MM.1S (cell line): ENCODE measurements at places on chromosomes 2 and 18.

- H3K4me1 ChIP-seq, result no peaks in the 10 kb centered on the region
- no peak overlapping the region for H3K27ac ChIP-seq
- H3K36me3 ChIP-seq, result no peaks in the 10 kb centered on the region
Observed at GRCh38 chr2:104290566-104290891, 563.4 kb upstream of the POU3F3 start.

DNA sequence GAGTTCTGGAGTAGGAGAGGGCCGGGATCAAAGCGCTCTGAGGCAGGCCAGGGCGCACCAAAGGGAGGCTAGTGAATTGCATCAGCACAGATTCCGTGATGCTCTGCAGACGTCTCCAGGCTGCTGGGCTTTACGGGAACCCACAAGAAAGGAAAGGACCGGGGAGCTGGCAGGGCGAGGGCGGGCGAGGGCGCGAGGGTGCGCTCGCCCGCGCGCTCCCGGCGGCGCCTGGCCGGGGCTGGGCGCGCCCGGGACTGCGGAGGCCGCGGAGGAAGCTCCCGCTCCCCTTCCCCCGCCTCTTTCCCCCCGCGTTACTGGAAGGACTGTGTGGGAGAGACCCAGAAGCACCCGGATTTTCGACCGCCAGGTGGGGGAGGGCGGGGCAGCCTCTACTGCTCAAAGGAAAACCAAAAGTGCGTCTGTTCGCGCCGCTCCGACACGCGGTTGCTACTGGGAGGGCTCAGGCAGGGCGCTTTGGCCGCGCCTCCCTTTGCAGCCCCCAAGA is 2.4 kb upstream of the FOSL2 start:
- peak overlapping the region; percentile 98 for H3K27ac ChIP-seq
- H3K4me3 ChIP-seq, result peak overlapping the region; percentile 98
- DNase-seq, result peak; percentile 88
- no peaks in the 10 kb centered on the region for H3K36me3 ChIP-seq

- H3K36me3 ChIP-seq, result no peaks in the 10 kb centered on the region
- peak overlapping the region; percentile 65; the same call in 1 of the 2 replicates for H3K27ac ChIP-seq
- no peaks in the 10 kb centered on the region for H3K27me3 ChIP-seq
Observed at GRCh38 chr2:235439959-235440662, 53.7 kb upstream of the AGAP1 start.

DNA sequence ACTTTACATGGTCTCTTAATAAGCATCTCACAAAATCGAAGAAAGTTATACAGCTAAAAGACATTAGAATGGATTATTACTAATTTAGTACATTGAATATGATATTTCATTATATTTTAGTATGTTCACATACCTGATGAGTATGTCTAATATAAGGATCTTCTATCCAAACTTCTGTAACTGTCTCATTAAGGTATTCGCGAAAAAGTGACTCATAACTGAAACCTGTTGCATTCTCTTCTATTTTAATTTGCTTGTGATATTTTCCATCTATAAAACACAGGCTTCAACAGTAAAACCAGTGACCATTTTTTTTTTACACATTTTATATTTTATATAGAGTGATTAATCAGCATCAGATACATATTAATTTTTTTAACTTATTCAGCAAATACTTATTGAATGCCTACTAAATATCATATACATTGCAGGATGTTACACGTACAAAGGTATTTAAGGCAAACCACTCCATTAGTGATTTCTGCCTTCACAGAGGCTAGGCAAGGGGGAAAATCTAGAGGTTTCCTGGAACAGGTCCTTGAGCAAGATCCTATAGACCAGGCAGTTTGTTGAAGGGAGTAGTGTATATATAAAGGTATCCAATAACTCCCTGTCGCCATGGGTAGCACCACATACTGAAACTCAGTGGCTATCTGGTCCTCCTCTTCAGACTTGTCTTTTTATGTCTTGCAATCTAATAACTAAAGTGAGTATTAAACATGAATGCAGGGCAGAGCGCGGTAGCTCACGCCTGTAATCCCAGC is 9.3 kb downstream of the MITD1 start:
- no peak overlapping the region for H3K4me3 ChIP-seq
- peaks cover 2% of the 10 kb centered on the region; the same call in 1 of the 2 replicates for H3K36me3 ChIP-seq
- no peak for DNase-seq
- H3K27ac ChIP-seq, result no peak overlapping the region
- no peaks in the 10 kb centered on the region; the same call in 1 of the 2 replicates for H3K4me1 ChIP-seq

GRCh38 chr18:74498712-74499627 is 2.8 kb downstream of the CNDP2 start:
- peak; percentile 89 for DNase-seq
- peak overlapping the region; percentile 72 for H3K4me3 ChIP-seq
- H3K36me3 ChIP-seq, result peaks cover 5% of the 10 kb centered on the region
- H3K4me1 ChIP-seq, result peaks cover 25% of the 10 kb centered on the region
- no peaks in the 10 kb centered on the region for H3K27me3 ChIP-seq

GRCh38 chr2:44758591-44758990 is 182.9 kb upstream of the SIX3 start:
- peaks cover 10% of the 10 kb centered on the region; the same call in 1 of the 2 replicates for H3K4me1 ChIP-seq
- H3K27ac ChIP-seq, result no peak overlapping the region
- no peak overlapping the region for H3K4me3 ChIP-seq

DNA sequence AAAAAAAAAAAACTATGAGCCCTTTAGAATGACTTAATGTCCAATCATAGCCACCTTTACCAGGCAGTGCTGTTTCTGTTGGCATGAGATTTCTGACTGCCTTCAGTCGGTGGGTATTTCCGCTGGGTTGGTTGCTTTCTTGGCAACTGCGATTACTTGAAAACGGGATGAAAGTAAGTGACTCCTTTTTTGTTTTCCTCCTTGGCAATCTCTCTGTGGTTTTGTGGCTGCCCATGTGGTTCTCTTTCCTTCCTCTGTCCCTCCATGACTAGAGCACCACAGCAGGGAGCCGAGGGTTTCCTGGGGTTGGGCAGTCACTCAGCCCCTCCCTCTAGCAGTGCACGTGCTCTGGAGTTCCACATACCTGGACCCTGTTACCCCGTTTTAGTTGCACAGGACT is 112.1 kb downstream of the KLHL29 start:
- H3K27me3 ChIP-seq, result no peaks in the 10 kb centered on the region; the same call in 1 of the 2 replicates
- H3K36me3 ChIP-seq, result no peaks in the 10 kb centered on the region
- no peak overlapping the region for H3K27ac ChIP-seq
- H3K4me1 ChIP-seq, result no peaks in the 10 kb centered on the region
- DNase-seq, result no peak
